ENCODE measurements at places on chromosomes 12 and 14.

GRCh38 chr12:108773798-108774788, 42.8 kb upstream of the CORO1C start:
- peak; percentile 80 for DNase-seq

GRCh38 chr12:3747976-3748619, 4.8 kb downstream of the CRACR2A start:
- no peak for DNase-seq

DNA sequence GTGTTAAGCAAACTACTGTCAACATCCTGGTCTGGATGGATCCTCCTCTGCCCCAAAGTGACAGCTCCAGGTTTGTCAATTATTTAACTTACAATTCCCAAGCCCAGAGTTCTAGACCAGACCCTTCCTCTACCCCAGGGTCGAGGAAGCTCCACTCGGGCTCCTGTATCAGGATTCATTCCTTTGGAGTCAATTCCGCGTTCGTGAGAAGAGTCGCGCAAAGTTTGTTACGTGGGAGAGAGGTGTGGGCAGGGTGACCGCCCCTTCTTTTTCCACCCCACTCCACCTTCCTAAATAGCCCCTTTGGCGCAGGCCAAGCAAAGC, 479 bp downstream of the SEL1L start:
- no peak for DNase-seq

DNA sequence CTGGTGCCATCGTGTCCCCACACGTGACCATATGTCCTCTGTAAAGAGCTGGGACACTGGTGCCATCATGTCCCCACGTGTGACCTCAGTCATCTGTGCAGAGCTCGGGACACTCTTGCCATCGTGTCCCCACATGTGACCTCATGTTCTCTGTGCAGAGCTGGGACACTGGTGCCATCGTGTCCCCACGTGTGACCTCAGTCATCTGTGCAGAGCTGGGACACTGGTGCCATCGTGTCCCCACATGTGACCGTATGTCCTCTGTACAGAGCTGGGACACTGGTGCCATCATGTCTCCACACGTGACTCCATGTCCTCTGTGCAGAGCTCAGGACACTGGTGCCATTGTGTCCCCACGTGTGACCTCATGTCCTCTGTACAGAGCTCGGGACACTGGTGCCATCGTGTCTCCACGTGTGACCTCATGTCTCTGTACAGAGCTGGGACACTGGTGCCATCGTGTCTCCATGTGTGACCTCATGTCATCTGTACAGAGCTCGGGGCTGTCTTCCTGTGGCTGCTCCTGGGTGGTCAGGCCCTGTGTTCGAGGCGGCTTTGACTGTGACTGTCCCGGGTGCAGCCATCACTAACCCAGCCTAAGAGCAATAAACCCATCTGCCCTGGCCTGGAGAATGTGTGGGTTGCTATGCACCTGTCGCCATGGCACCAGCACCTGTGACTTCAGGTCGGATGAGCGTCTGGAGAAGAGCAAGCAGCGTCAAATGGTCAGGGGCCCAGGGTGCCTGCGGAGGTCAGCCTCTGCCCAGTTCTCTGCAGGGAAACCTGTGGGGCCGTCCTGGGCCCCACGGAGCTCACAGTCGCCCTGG, 334.4 kb downstream of the ADGRD1 start:
- no peak for DNase-seq

DNA sequence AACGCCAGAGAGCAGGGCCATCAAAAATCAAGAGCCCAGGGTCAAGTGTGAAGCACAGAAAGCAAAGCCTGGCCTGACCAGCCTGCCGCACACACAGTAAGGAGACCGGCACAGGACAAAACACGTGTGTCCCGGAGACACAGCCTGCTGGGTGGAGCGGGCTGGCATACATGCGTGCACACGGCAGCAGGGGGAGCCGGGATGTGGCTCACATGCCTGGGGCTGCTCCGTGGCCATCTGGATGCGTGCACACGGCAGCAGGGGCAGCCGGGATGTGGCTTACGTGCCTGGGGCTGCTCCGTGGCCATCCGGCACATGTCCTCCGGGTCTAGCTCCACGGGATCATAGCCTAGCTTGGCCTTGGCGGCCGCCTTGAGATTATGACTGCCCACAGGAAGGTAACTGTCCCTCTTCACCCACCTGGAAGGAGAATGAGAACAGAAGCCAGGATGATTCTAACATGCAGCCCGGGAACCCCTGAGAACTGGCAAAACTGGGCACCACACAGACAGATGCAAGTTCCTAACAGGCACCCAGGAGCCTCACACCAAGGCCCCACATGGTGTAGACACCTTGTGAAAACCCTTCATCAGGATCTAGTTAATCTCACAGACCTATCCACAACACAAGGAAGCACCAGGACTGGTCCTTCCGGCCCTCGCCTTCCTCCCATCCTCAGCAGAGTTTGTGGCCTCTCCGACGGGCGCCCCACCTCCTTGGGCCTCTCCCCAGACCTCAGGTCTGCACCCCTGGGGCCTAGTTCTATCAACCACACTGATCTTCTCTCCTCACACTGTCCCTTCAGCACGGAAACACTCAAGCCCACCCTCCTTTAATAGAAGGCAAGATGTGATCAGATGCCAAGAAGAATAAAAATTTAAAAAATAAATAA, 13.6 kb downstream of the POLE start:
- DNase-seq = no peak

GRCh38 chr14:35419429-35419841, 14.9 kb upstream of the NFKBIA start:
- no peak for DNase-seq

DNA sequence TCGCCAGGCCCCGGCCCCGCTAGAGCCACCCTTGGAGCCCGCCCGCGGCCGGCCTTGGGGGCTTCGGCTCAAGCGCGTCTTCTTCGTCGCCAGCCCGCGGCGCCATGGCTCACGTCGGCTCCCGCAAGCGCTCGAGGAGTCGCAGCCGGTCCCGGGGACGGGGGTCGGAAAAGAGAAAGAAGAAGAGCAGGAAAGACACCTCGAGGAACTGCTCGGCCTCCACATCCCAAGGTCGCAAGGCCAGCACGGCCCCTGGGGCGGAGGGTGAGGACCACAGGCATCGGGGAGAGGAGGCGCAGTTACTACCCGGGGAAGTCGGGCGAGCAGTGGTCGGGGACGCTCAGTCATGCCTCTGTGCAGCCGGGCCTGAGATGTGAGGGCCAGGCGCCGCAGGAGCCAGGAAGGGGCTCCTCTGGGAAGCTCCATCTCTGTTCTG, 573 bp downstream of the ARL6IP4 start:
- no peak for DNase-seq

Measured in NCI-H774 (cell line).